ENCODE measurements at places on chromosomes 16 and 17.

- no peak for DNase-seq
Measured at GRCh38 chr16:1007284-1007850, 25.8 kb downstream of the SOX8 start.

DNA sequence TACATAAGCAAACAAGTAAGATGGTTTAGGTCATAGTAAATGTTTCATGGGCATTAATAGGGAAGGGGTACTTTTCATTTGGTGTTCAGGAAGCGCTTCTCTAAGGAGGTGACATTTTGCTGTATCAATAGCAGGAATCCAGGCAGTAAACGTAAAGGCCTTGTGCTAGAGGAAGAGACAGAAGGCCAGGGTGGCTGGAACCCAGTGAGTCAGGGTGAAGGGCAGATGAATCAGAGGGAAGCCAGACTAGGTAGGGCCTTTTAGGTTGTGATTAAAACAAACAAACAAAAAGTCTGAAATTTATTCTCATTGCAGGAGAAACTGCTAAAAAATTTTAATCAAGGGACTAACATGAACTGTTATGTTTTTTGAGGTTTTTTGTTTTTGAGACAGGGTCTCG lies 6.5 kb downstream of the BMERB1 start:
- DNase-seq: no peak

- no peak for DNase-seq
Measured at GRCh38 chr17:2436316-2436905, 35.6 kb upstream of the MNT start.

- peak; percentile 4 for DNase-seq
Measured at GRCh38 chr17:31859487-31860008, 504 bp upstream of the COPRS start.

DNA sequence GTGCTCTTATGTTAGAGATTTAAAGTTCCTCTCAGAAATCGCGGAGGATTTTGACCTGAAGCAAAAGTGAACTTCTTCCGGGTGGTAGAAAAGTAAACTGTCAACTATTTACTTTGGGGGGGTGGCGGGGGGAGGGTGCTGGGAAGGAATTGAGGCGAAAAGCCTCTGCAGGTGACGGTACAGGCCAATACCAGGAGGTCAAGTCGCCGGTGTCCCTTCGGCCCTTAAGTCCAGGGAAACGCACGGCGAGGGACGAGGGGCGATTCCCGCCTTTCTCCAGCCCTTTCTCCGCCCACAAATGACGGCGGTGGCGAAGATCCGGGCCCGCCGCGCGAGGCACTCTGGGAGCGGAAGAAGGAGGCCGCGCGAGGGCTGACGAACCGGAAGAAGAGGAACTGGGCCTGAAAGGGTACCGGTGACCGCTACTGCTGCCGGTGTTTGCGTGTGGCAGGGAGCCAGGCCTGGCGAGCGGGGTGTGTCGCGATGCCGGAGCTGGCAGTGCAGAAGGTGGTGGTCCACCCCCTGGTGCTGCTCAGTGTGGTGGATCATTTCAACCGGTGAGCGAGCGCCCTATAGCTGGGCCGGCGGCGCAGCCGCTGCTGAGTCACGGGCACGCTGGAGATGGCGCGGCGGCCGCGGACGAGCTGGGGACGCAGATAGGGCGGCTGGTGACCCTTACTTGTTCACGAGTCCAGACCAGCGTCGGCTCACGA lies at the start of gene PSMD7:
TSS of gene PSMD7 (plus strand) at position 383 of the 713 bp plus-strand sequence. CDS start at position 484, 101 bp downstream.
- peak; percentile 47 for DNase-seq

GRCh38 chr17:46788796-46789195 lies 29.7 kb downstream of the WNT3 start:
- no peak for DNase-seq

DNA sequence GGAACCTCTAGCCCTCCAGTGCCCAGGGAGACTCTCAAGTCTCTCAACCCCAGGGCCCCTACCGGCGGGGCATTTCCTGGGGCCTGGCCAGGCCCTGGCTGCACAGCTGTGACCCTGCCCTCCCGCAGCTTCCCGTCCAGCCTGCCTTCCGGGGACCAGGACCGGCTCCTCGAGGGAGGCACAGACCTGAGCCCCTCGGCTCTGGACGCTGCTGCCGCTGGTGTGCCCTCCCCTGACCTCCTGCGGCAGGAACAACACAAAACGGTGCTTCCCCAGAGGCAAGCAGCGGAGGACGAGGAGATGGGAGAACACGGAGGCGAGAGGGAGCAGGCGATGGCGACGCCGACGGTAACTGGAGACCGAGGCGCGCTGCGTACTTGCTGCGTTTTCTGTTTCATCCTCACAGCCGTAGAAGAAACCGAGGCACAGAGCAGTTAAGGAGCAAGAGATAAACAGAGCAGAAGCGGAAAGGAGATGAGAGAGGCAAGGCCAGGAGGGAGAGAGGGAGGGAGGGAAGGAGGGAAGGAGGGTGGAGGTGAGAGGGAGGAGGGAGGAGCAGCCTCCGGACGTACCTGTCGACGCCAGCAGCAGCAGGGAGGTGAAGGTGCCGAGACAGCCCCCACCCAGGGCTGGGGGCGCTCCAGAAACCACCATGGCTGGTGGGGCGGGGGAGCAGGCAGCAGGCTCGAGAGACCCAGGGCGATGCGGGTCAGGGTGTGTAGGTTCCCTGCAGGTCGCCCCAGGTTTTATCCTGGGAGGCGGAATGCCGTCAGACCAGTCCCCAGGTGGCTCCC lies at the start of gene PRSS22:
TSS of gene PRSS22 (minus strand) at position 720 of the 794 bp plus-strand sequence. CDS start at position 654, 66 bp downstream.
- DNase-seq: no peak

GRCh38 chr16:68696514-68696913 lies 40.6 kb upstream of the CDH1 start:
- no peak for DNase-seq

DNA sequence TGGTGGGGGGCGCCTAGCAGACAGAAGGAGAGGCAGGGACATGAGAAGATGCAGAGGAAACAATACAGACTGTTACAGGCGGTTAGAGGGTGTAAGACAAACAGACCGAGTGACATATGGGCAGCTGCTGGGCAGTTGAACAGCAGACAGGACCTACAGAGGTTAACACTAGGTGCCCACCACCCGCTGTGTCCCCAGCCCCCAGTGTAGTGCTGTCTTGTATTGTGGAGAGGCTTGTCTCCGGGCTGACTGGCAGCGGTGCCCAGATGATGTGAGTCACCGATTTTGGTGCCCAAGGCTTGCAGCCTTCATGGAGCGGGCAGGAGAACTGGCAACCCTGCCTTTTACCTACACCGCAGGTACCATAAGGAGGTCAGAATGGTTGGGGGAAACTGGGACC lies 2.4 kb upstream of the CXCL16 start:
- DNase-seq: no peak

GRCh38 chr17:62587554-62587953 lies 39.9 kb upstream of the MRC2 start:
- DNase-seq: no peak

- peak; percentile 90 for DNase-seq
Measured at GRCh38 chr17:41464682-41465081, 2.5 kb downstream of the KRT32 start.

- peak; percentile 51 for DNase-seq
Measured at GRCh38 chr17:78421534-78422266, 43.3 kb downstream of the PGS1 start.

DNA sequence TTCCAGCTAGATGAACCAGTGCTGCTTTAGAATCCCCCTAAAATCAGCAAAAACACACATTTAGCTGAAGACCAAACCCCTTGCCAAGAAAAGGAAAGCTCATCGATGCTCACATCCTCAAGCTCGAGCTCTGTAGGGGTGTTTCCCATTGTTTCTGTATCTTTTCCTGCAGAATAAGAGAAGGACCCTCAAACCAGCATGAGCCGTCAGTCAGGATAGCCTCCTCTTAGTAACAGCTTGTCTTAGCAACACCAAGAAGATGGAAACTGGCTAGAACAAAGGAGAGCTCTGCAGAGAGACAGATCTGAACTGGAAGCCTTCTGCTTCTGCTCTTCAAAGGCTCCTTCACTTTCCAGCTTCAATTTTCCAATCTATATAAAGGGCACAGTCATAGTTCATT lies 32.0 kb downstream of the VAT1L start:
- DNase-seq: no peak

DNA sequence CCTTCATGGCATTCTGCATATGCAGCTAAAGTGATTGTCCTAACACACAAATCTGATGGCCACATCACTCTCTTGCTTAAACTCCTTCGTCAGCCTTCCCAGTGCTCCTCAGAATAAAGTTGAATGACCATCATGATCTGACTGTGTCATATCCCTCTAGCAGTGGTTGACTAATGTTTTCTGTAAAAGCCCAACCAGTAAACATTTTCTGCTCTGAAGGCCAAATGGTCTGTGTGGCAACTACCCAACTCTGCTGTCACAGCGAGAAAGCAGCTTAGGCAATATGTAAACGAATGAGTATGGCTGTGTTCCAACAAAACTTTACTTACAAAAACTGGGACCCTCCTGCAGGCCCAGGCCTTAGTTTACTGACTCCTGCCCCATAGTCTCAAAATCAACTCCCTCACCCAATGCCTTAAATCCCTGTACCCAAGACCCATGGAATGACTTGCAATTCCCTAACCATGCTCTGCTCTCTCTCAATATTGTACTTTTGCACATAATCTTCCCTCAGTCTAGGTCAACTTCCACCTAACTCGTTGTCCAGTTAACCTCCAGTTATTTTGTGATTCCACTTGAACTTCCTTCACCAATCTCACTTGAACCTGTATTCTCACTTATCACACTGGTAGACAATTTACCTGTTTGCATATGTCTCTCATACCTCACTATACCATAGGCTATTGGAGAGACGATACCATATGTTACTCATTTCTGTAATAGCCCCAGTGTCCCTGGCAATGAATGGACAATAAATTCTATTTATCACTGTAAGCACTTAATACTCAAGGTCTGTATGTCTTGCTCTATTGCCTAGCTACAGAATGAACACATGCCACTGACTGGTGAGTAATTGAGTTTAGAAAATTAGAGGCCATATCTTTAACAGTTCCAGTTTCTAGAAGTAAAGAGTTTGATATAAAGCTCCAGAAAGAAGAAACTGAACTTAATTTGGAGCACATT lies 29.1 kb downstream of the TMEM100 start:
- no peak for DNase-seq

DNA sequence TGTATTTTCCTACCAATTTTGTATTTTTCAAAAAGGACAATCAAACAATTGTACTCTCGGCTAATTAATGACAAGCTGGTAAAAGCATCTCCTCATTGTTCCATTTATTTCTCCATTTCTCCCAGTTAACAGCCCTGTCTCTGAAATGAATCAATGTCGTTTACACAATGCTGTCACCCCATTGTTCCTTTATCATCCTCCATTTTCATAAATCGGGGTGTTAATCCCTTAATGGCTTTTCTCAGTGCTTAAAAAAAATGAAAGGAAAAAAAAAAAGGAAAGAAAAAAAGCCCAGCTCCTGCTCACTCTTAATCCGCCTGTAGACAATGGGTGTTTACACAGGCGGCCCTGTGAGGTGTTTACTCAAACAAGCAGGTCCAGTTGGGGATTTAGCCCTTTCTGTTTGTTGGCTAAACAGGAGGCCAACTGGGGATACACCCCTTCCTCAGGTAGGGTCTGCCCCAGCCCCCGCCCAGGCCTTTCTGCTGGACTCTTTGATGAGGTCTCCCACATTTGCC lies 86.8 kb upstream of the SALL1 start:
- no peak for DNase-seq

GRCh38 chr16:16045879-16046278 lies 96.5 kb downstream of the ABCC1 start:
- no peak for DNase-seq

- DNase-seq: no peak
Measured at GRCh38 chr17:66784621-66785364, 50.1 kb upstream of the CACNG5 start.

GRCh38 chr16:3059041-3059722 lies 6.3 kb upstream of the IL32 start:
- no peak for DNase-seq

DNA sequence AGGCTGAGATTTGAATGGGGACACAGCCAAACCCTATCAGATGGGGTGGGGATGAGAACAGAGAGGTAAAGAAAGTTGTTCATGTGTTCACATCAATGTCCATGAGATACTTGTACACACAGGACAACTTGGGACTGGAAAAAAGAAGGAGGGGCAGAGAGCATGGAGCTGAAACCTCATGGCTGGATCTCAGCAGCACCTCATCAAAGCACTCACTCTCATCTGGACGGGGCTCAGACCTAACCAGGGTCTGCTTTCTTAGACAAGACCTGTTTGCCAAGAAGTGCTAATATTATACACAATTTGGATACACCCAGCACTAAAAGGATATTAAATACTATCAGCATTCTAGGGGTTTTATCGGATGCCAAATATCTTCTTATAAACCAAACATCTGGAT lies 399.8 kb downstream of the SLC39A11 start:
- no peak for DNase-seq

DNA sequence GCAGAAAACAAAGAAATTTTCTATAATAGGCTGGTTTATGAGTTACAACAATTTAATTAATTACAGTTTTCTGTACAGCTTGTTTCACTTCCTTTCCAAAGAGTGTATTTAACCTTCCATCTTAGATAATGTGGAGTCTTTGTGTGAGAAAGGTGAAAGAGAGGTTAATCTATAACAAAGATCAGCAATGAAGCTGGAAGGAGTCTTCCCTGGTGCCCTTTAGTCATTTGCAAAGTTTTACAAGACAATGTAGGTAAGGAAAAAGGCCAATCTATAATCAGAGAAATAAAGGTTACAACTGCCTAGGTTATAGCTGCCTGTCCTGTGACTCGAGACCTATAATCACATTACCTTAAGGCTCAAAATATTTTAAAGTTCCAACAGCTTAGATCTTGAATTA lies 142.0 kb downstream of the ZNF18 start:
- no peak for DNase-seq

- DNase-seq: peak; percentile 98
Measured at GRCh38 chr16:29943846-29944799, 17.8 kb upstream of the TMEM219 start.

DNA sequence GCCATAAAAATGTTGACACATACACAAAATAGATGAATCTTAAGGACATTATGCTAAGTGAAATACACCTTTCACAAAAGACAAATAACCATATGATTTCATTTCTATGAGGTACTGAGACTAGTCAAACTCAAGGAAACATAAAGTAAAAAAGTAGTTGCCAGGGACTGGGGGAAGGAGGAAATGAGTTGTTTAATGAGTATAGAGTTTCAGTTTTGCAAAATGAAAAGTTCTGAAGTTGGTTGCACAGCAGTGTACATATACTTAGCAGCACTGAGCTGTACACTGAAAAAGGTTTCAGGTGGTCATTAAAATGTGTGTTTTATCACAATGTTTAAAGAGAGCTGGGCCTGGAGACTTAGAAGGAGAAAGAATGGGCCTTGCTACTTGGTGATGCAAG lies 4.7 kb upstream of the SLC13A2 start:
- no peak for DNase-seq

DNA sequence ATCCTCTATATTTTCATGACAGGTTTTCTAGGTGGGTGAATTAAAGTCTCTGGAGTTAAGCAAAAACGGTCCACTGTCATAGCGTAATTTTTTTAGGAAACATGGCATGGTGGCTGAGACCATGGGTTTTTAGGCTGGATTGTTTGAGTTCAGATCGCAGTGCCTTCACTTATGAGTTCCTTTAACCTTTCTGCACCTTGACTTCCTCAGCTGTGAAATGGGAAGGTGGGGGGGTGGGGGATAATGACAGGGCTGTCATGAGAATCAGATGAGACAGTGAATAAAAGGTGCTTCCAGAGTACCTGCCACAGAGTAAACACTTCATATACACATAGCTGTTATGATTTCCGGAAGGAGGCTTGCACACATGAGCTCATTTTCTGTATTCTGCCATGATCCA lies 11.8 kb downstream of the PRCD start:
- DNase-seq: no peak

Data from Panc1 (cell line).